ENCODE measurements at places on chromosomes 5 and 9.

- no peaks in the 10 kb centered on the region for H3K4me1 ChIP-seq
- DNase-seq, result no peak
- H3K4me3 ChIP-seq, result no peak overlapping the region
- no peaks in the 10 kb centered on the region for H3K27me3 ChIP-seq
These were observed 300.5 kb downstream of the NR2F1-AS1 start for GRCh38 chr5:93280518-93280917.

- H3K4me3 ChIP-seq, result no peak overlapping the region
- no peaks in the 10 kb centered on the region for H3K4me1 ChIP-seq
- H3K27ac ChIP-seq, result no peak overlapping the region
- no peaks in the 10 kb centered on the region for H3K36me3 ChIP-seq
These were observed 456.9 kb downstream of the TAF11L14 start for GRCh38 chr5:18091142-18091541.

- H3K27ac ChIP-seq, result no peak overlapping the region
- no peaks in the 10 kb centered on the region for H3K27me3 ChIP-seq
- H3K4me3 ChIP-seq, result no peak overlapping the region
These were observed 76.5 kb upstream of the IRX4 start for GRCh38 chr5:1959231-1959630.

DNA sequence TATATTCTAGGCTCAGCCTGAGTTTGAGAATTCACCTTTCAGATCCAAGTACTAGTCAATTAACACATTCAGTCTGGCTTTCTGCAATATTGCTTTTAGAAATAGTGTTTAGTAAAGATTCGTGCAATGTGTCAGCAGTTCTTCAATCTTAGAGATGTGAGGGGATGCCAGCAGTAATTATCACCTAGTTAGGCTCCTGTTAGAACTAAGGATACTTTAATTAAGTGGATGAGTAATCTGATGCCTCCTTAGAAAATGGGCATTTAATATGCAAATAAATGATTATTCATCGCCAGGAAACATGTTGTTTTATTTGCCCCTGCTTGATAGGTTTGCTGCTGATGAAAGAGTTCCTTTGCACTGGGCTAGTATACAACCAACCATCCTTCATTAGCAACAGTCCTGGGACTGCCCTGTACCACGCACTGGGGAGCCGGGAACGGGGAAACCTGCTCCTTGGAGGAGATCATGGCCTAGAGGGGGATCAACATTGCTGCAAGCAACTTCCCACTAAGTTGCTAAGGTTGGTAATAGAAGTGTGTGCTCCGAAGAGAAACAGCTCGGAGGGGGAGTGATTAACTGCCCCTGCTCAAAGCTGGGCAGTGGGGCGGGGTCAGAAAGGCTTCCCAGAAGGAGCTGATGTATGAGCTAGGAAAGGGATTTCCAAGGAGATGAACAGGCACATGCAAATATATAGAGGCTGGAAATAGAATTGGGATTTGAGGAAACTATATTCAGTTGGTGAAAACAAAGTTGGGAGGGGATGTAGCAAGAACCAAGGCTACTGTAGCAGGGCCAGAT lies 231.8 kb downstream of the DRD1 start:
- no peaks in the 10 kb centered on the region for H3K36me3 ChIP-seq
- DNase-seq, result no peak
- no peaks in the 10 kb centered on the region for H3K27me3 ChIP-seq
- no peak overlapping the region for H3K27ac ChIP-seq
- H3K4me3 ChIP-seq, result no peak overlapping the region

DNA sequence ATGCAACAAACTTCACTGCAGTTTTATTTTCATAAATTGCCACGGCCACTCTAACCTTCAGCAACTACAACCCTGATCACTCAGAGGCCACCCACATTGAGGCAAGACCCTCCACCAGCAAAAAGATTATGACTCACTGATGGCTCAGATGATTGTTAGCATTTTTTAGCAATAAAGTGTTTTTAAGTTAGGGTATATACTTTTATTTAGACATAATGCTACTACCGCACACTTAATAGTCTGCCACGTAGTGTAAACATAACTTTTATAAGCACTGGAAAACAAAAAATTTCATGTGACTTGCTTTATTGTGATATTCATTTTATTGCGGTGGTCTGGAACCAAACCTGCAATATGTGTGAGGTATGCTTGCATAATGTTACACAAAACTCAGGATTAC lies 257.9 kb downstream of the ZSWIM6 start:
- no peak for DNase-seq
- no peak overlapping the region for H3K4me3 ChIP-seq
- H3K4me1 ChIP-seq, result no peaks in the 10 kb centered on the region
- H3K36me3 ChIP-seq, result no peaks in the 10 kb centered on the region

DNA sequence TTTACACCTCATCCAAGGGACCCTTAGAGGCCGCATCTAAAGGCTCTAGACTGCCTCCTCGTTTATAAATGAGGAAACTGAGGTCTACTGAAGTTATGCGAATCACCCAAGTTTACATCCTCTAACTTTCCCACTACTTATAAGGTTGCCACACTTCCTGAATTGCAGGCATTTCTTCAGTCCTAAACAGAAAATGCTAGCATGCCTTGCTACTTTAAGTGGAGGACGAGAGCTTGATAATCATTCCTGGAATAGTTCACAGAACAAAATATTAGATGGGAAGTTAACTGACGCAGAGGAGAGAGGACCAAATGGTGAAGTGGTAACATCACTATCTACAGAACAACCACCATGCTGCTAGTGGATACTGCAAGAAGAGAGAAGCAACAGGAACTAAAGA lies 85.8 kb downstream of the GNAQ start:
- H3K4me1 ChIP-seq, result peaks cover 19% of the 10 kb centered on the region
- H3K27ac ChIP-seq, result no peak overlapping the region
- no peaks in the 10 kb centered on the region for H3K27me3 ChIP-seq
- no peaks in the 10 kb centered on the region for H3K36me3 ChIP-seq
- DNase-seq, result no peak
- H3K4me3 ChIP-seq, result no peak overlapping the region

- H3K36me3 ChIP-seq, result no peaks in the 10 kb centered on the region
- H3K27me3 ChIP-seq, result no peaks in the 10 kb centered on the region
- H3K4me1 ChIP-seq, result no peaks in the 10 kb centered on the region
- H3K27ac ChIP-seq, result no peak overlapping the region
- DNase-seq, result no peak
These were observed 32.2 kb upstream of the ANGPTL2 start for GRCh38 chr9:127154390-127155191.
